Suppressor macrophage (primary cell): ENCODE measurements at places on chromosomes 13 and 19.

GRCh38 chr19:16899566-16900075 lies 10.8 kb downstream of the F2RL3 start:
- peak; percentile 87 for DNase-seq

DNA sequence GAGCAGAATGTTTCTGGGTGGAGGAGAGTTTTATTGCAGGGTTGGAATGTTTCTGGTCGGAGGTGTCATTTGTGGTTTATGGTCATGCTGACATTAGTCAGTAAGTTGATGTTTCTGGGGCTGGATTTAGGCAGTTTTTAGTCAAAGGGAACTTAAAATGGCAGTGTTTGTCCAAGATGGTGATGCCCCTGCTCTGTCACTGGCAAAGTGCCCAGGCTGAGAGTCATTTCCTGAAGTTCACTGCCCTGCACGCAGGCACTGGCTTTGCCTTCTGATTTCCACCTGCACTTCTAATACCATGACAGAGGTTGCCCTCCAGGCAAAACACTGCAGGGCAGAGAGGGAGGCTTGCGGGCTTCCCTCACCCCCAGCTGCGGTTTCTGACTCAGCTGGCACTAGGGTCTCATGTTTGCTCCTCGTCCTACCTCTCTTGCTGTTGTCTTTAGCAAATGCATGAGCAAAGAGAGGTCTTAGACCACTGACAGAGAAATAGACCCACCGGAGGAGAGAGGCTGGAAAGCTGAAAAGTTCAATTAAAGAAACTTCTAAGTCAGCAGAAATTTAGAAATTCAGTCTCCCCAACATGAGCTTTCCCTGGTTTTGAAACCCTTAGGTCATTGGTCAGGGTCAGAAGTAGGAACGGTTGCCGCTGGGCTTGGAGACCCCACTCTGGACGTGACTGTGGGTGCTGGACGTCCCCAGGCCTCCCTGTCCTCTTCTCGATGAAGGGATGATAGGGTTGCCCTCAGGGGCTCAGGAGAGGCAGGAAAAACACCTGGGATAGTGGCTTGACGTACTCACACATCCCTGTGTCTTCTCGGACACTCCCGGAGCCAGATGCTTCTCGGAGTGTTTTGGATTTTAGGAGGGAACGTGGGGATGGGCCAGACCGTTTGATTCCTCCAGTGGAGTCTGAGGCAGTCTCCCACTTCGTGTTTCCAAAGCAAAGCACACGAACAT lies 26.3 kb downstream of the TMEM255B start:
- DNase-seq: peak; percentile 72

- no peak for DNase-seq
These were observed 13.9 kb downstream of the SLITRK5 start for GRCh38 chr13:87684850-87685742.

DNA sequence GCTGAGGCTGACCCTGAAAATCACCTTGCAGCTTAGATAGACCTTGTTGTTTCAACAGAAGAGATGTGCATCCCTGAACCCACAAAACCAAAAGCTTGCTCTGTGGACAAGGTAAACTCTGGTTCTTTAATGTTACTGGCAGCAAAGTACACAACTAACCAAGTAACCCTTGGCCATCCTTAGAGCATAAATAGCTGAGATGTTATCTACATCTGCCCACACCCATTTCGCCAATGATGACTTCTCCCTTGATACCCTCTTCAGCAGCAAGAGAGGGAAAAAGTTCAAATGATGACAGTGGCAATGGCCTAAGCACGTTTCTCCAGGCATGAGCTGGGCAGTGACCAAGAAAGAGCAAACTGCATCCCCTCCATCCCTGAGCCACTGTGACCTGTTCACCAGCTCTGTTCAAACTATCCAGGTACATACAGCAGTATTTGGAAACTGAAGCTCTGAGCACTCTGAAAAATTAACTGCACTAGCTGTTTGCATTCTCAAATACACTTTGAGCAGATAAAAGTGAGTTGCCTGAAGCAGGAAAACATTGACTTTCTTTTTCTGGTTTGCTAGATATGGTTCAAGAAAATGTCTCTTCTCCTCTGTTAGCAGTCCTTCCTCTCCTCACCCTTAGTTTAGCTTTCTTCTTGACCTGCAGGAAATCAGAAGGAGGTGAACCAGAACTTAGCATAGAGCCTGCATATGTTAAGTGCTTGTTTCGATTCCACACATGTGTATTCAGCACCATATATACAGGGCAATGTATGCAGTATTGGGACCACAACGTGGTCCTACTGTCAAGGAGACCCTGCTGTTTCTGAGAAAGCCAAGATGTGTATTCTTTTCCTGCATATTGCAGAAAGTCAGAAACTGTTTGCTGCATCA lies 231.7 kb downstream of the FOXO1 start:
- no peak for DNase-seq

GRCh38 chr13:34035676-34036325 lies 217.9 kb downstream of the RFC3 start:
- DNase-seq: no peak

DNA sequence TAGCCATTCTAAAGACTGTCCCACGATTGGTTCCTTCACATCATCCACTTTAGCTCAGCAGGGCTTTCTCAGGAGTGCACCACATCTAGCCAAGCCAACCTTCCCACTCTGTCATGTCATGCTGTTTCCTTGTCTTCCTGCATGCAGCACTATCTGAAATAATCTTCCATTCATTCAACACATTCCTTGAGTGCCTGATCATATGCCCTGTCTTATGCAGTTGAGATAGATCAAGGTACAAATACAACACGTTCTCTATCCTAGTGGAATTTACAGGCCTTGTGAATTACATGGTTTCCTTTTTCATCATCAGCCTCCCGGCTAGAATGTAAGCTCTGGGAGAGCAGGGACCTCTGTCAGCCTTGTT lies 6.8 kb upstream of the MRPS31 start:
- DNase-seq: no peak
